ENCODE measurements at places on chromosomes 3 and 15.

- DNase-seq, result no peak
Observed at GRCh38 chr3:79247725-79248043, 520.1 kb downstream of the ROBO1 start.

DNA sequence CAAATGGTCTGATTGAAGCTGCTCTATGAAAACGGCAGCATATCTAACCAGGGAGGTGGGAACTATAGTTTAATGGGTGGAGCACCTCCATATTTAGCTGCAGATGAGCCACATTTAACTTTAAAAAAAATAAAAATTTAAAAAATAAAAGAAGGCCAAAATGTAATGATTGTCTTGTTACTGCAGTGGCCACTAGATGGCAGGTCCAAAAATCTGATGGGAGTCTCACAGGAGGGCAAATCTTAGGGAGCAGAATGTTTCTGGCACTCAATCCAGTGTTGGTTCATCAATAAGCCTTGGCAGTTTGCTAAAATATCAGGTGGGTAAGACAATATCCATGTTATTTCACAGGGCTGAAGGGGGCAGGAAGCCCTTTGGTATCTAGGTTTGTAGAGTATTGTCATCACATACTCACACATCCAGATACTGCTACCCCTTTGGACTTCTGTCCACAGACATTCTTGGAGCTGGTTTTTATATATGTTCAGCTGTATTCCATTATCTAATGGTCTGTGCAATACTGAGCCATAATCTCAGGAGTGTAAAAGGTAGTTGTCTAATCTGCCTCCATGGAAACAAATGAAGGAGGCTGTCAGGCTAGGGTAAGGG is 233.3 kb downstream of the TIGIT start:
- DNase-seq, result peak; percentile 13

GRCh38 chr3:141448606-141449220 is 38.1 kb upstream of the RASA2 start:
- DNase-seq, result no peak

DNA sequence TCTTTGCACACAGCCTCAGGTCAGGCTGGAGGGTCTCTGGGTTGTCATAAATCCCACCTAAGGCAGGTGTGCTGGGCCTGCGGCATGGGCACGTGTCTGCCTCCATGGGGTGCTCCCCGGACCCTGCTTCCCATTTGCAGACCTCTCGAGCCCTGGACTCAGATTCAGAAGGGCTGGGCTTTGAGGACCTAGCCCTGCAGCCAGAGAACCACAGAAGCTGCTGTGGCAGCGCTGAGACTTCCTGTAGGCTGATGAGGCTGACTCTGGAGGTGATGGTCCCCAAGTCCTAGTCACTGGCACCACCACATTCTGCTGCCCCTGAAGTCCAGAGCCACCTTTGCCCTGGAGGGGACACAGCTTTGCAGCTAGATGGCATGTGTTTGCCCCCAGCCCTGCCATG is 156.4 kb downstream of the LRRC28 start:
- no peak for DNase-seq

DNA sequence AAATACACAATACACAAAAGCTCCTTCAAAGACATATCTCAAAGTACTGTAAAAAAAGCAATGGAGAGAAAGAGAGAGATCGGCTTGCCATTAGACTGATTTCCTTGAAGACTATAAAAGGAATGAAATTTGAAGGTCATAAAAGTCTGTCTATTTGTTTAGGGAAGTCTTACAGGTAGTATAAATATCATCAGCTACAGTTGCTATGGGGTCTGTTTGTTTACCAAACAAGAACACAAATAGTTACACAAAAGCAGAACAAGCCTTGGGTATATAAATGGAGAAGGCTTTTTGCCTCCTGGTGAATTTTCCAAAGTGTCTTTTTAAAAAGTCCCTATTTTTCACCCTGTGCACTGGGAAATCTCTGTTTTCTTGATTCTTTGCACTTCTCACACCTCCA is 552.3 kb downstream of the FOXP1 start:
- no peak for DNase-seq

DNA sequence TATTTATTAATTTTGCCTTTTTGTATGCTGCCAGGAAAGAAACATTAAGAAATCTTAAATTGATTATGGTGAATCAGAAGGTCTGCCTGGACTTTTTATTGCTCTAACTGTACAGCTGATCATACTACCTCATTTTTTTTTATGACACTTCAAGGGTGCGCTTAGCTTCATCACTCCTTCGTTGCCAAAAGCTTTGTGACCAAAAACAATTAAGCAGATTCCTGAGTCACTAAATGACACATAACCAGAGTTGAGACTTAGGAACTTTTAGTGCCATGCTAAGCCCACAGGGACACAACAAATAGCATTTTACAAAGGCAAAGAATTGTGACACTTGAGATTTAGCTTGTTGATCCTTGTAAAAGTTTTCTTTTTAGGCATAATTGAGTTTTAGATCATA is 4.9 kb downstream of the ADIPOQ start:
- DNase-seq, result no peak

GRCh38 chr3:30813734-30814133 is 80.7 kb downstream of the GADL1 start:
- no peak for DNase-seq

GRCh38 chr3:194028434-194029004 is 107.4 kb upstream of the HES1 start:
- DNase-seq, result no peak

GRCh38 chr3:55169608-55170072 is 241.8 kb upstream of the LRTM1 start:
- DNase-seq, result no peak

GRCh38 chr3:33360136-33360825 is 79.9 kb downstream of the UBP1 start:
- DNase-seq, result no peak

- no peak for DNase-seq
Observed at GRCh38 chr3:40336101-40336500, 26.6 kb downstream of the EIF1B start.

GRCh38 chr15:41932511-41933289 is 38.8 kb upstream of the SPTBN5 start:
- DNase-seq, result no peak

GRCh38 chr15:61157933-61158332 is 71.2 kb downstream of the RORA start:
- DNase-seq, result no peak

DNA sequence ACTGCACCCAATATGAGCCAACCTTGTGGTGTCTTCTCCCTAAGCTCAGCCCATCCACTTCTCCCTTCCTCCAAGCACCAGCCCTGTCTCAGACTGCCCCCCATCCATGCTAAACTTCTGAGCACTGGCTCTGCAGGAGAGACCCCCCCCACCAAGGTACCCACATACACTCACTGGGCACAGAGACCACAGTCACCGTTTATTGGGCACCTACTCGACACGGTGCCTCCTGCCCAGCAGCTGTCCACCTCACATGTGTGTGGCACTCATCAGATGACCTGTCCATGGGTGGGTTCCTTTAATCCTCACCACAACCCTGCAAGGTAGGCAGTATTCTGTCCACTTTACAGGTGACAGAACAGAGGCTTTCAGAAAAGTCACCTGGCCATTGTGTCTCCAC is 22.3 kb upstream of the SFMBT1 start:
- DNase-seq, result no peak

DNA sequence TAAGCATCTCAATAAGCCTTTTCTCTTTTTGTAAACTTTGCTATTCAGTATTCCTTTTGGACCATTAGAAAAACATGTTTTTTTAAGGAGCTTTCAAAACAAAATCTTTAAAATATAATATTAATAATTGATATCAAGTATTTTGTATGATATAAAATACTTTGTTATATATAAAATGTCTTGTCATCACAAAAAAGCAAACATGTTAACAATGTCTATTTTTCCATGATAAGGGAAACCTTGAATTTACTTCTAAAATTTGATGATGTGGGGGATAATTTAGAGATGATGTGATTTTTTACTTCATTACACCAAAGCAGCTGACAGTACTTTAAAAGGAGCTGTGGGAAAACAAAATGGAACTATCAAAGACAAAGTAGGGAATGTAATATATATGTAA is 887.7 kb downstream of the SI start:
- DNase-seq, result no peak

- no peak for DNase-seq
Observed at GRCh38 chr3:42205800-42206514, 60.0 kb downstream of the CCK start.

- no peak for DNase-seq
Observed at GRCh38 chr15:68733666-68734065, 87.0 kb downstream of the ANP32A start.

- DNase-seq, result no peak
Observed at GRCh38 chr3:170752571-170753155, 117.3 kb downstream of the RPL22L1 start.

DNA sequence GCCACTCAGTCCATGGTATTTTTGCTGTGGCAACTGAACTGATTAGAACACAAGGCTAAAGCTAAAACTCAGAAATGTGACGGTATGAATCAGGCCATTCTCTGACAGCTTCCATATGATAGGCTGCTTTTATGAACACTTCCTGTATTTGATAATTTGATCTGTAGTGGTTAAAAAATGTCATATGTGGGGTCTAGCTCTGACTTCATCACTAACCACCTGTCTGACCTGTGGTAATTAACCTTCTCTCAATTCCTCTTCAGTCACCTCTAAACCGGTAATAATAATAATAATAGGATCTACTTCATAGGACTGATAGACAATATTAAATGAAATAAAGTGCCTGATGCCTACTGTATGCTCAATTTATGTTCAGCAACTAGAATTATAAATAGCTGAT is 223.2 kb downstream of the MBNL1 start:
- DNase-seq, result no peak

DNA sequence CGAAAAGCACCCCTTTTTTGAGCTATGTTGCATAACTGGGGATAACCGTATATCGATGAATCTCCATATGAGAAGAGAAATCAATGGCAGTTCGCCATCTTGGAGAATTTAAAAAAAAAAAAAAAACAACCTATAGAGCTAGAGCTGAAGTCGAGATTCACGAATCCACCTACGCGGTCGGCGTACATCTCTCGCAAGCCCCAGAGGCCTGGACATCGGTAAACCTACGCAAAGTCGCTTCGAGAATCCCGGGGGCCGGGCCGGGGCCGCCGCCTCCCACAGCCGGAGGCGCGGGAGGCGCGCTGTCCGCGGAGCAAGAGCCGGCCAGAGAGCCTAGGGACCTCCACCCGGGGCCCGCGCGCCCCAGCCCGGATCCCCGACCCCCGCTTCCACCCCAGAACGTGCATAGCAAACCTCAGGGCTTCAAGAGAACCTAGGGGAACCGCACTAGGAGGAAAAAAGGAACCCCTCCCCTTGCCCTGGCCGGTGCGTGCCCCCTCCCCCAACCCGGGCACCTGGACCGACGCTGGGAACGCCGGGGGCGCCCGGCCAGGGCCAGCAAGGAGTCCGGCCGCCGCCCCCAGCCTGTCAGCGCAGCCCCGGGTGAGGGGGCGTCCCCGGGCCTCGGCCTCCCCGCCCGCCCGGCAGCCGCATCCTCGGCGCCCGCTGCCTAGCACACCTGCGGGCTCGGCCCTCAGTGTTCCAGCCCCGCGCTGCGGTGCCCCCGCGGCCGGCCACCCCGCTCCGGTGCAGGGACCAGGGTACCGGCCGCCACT is 567 bp downstream of the PFN2 start:
- peak; percentile 64 for DNase-seq

DNA sequence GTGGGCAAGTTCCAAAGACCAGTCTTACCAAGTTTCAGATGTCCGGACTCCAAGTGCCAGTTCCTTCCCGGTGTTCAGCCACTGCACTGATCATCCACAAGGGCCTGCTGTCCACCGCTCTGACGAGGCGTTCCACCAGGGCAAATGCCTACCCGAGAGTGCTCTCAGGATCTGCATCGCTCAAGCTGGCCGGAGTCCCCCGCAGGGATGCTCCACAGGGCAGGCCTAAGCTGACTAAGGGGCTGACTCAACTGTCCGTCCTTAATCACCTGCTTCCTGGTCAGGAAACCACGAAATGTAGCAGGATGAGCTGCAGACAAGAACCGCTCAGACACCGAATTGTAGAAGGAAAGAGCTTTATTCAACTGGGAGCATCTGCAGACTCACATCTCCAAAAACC is 341.6 kb downstream of the KCNH8 start:
- no peak for DNase-seq

DNA sequence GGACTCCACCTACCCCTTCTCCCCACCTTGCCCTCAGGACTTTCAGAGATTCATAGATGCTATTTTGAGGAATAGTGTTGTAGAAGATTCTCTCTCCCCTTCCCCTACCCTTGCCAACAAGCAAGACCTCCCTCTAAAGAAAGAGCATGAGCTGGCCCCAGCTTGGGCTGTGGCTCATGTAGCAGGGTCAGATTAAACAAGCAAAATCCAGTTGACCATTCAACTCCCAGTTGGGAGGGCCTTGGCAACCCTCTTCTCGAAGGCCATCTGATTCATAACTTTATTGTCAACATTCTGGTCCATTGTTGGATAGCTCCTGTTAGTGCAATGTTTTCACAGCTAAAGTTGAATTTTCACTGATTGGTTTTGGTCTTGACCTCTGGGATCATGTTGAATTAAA is 41.1 kb downstream of the TNFAIP8L3 start:
- DNase-seq, result no peak

GRCh38 chr3:13578251-13578650 is 29.3 kb downstream of the FBLN2 start:
- no peak for DNase-seq

GRCh38 chr15:92968926-92969651 is 69.0 kb downstream of the CHD2 start:
- peak; percentile 10 for DNase-seq

- DNase-seq, result peak; percentile 52
Observed at GRCh38 chr3:49017971-49018706, at the start of gene DALRD3. Gene DALRD3, minus strand, starts transcription at chr3:49018580. Its CDS starts 16 bp downstream, at chr3:49018564.

GRCh38 chr15:48570822-48571221 is 74.7 kb downstream of the FBN1 start:
- DNase-seq, result no peak

DNA sequence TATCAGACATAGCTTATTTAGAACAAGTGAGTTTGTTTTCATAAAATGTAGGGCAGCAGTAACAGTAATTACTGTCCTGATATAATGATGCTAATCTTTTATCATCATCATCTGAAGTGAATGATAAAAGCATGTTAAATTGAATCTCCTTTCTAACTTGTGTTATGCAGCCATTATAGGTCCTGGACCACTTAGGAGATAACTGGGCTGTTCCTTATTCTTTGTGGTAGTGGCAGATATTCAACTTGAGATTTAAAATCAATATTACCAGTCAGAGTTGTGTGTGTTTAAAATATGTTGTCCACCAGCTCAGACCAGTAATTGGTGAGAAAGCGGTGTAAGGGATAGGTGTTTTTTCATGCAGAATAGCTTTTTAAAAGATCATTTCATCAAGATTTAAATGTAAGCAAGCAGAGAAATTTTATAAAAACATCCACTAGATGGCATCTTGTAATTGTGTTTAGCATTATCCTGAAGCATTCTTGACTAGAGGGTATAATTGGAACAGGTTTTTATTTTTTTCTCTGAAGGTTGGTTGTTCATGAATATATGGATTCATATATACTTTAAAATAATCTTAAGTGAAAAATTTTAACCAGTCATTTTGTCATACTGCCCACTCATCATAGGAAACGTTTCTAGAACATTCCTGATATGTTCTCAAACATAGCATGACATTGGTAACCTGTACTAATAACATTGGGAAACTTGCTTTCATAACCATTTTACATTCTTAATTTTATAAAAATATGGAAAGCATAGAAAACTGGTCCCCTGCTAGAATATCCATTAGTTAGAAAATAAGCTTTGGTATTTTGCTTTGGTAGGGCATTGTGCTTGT is 153.9 kb downstream of the BBX start:
- DNase-seq, result peak; percentile 22
